ENCODE measurements at places on chromosomes 5 and 9. TPM values are rescaled to one million over a fixed set of nuclear protein-coding genes. Genes with fewer than 3 reads are reported as not detected.

Gene TRPM3
- under 0.01 TPM for total RNA-seq

Gene ZNF483
- 3.1 TPM for total RNA-seq

GRCh38 chr5:139808481-139809330, 13.1 kb downstream of the PSD2 start:
- DNase-seq = peak; percentile 59

- no peak for DNase-seq
Measured at GRCh38 chr9:87991151-87991870, 17.0 kb upstream of the CDK20 start.

- no peak for DNase-seq
Measured at GRCh38 chr9:36140086-36141084, 3.9 kb downstream of the GLIPR2 start.

- DNase-seq = no peak
Measured at GRCh38 chr5:132270335-132270665, 12.8 kb downstream of the PDLIM4 start.

Gene FOXD4L5
- total RNA-seq = not detected

- DNase-seq = no peak
Measured at GRCh38 chr9:35705836-35706430, 16.2 kb upstream of the TPM2 start.

- no peak for DNase-seq
Measured at GRCh38 chr5:148860599-148860998, 34.2 kb downstream of the ADRB2 start.

- no peak for DNase-seq
Measured at GRCh38 chr5:72221099-72221498, 98.9 kb downstream of the MRPS27 start.

- DNase-seq = no peak
Measured at GRCh38 chr5:148910216-148910615, 83.8 kb downstream of the ADRB2 start.

DNA sequence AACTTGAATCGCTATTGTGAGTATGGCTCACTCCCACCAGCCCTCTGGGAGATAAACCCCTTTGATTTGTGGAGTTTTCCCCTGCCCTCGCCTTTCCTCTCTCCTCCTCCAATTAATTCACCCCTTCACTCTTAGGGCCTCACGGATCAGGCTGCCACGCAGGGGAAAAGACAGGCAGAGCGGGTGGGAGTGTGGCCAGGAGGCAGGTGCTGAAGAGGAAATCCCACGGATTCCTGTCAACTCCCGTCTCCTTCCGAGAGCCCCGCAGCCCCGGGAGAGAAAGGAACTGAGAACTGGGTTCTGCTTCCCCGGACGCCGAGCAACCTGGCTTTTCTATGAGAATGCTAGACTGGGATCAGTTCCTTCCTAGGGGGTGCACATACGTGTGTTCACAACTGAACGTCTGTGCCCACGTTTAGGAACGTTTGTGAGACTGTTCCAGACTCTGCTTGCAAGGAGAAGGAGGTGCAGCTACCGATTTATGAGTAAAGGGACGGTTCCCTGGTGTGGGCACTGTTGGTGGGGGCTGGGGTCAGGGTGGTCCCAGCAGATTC, 314.5 kb upstream of the TLE4 start:
- DNase-seq = no peak

- peak; percentile 59 for DNase-seq
Measured at GRCh38 chr9:69121155-69122081, 52.7 kb upstream of the TJP2 start.

Gene CKMT2
- not detected for total RNA-seq

DNA sequence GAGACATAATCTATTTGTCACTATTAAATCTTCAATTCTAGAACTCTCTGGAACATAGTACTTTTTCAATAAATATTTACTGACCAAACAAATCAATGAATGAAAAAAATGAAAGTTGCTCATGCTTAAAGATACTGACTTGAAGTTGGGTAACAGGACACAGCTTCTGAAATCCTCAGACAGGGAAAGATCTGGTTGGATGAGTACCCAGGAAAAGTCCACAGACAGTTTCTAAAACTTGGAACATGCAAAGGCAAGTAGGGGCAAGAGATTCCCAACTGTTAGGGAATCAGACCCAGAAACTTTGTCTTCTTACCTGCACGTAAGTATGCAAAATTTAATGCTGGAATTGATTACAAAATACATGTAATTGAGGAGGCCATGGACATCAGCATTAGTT, 366.2 kb downstream of the ACTL7B start:
- no peak for DNase-seq

DNA sequence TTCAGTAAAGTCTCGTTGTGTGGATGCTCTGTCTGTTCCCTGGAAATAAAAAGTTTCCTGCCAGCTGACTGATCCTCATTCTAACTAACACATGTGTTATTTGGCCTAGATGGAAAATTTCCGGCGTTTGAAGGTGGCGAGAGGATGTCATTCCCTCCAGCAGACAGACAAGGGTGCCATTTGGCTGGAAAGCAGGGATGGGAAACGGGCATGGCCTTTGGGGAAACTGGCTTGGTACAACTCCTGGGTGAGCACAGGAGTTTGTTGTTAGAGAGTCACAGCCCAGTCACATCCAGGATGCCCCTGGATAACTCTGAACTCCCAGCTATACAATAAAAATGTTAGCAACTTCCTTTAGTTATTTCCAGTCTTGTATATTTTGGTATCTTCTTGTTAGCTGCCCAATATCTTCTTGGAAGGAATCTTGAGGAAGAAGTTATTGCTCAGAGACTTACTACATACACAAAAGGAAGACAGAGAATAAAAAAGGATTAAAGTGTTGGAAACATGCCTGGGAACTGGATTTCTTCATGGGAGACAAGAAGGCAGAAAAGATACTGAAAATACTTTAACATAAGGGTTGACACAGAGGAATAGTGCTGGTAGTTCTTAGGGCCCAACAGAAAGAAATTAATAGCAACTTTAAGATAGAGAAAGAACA, 41.9 kb downstream of the TEK start:
- no peak for DNase-seq

GRCh38 chr5:115844321-115844817, 2.6 kb downstream of the AP3S1 start:
- DNase-seq = no peak

Gene MSANTD3
- 150 TPM for total RNA-seq

DNA sequence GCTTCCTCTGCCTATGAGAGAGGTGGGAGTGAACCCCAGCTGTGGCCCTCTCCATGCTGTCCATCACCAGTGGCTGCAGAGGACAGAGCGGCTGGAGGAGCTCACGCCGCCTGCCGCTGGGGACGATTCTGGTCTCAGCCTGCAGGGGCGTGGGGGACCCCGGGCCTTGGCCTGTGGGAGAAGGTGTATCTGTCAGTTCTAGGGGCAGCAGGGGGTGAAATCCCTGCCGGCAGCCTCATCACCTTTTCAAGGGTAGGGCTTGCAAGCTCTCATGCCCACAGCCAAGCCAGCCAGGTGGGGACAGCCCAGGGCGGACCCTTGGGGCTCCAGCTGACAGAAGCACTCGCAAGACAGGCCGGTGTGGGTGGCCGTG, 80.2 kb downstream of the TSPAN17 start:
- no peak for DNase-seq

GRCh38 chr9:19699756-19700155, 89.1 kb downstream of the SLC24A2 start:
- DNase-seq = no peak

- no peak for DNase-seq
Measured at GRCh38 chr5:72460413-72460812, 46.8 kb downstream of the ZNF366 start.

GRCh38 chr5:172319708-172320441, 36.3 kb upstream of the UBTD2 start:
- DNase-seq = peak; percentile 16

DNA sequence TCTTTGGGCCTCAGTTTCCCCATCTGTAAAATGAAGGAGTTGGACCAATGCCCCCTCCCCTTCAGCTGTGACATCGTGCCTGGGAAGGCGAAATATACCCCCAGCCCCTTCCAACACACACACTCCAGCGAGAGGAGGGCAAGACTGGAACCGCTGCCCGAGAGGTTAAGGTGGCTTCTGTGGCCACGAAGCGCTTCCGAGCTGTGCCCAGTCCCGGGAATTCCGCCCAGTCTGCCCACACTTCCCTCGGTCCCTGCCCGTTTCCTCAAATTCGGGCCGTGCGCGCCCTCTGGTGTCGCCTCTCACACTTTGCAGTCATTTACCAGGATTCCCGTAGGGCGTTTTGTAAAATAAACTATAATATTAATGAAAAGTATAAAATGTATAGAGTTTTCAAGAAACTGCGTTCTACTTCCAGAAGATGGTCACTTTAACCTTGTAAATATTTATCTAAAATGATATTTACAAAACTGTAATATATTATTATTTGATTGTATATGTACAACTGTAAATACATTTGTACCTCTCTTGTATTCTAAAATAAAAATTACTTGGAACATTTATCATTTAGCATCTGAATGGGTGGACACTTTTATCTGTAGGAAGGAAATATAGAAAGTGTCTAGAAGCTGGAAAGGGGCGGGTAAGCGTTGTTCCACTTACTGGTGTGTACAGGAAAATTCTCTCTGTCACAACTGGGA, 11.0 kb upstream of the EXOSC2 start:
- DNase-seq = peak; percentile 92

GRCh38 chr5:59579101-59579823, 314.3 kb downstream of the PDE4D start:
- DNase-seq = no peak

Gene NRG2
- total RNA-seq = 0.17 TPM

DNA sequence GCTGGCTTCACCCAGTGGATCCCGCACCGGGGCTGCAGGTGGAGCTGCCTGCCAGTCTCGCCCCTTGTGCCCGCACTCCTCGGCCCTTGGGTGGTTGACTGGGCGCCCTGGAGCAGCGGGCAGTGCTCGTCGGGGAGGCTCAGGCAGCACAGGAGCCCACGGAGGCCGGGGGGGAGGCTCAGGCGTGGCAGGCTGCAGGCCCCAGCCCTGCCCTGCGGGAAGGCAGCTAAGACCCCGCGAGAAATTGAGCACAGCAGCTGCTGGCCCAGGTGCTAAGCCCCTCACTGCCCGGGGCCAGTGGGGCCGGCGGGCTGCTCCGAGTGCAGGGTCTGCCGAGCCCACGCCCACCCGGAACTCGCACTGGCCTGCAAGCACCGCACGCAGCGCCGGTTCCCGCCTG, 3.7 kb upstream of the ADAMTS6 start:
- no peak for DNase-seq

DNA sequence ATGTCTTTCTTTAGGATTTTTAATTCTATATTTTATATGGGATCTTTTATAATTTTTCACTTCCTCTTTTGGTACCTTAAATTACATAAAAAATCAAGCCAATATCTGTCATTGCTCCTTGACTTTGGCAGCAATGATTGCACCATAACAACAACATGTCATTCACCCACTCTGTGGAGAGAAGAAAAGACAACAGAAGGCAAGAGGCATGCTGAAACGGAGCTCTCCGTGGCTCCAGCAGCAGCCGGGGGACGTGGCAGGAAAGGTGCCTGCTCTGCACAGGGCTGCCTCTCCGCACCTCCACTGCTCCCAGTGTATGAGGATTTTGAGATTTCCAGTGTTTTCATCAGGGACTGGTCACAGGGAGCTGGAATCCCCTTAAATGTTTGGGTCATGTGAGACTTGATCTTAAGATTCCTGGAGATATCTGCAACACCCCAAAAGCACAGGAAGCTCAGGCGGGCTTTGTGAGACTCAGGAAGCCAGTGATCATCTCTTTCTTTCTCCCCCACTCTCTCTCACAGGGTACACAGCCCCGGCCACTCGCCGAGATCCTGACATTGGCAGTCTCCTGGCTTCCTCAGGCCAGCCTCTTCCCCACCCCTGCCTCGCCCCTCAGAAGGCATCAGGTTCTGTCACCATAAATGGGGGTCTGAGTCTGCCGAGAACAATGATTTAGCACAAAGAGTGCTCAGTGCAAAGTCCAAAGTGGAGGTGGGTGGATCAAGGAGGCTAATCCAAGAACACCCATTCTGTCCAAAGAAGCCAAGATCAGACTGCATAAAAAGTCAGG, 74.6 kb downstream of the ACTL7B start:
- no peak for DNase-seq

DNA sequence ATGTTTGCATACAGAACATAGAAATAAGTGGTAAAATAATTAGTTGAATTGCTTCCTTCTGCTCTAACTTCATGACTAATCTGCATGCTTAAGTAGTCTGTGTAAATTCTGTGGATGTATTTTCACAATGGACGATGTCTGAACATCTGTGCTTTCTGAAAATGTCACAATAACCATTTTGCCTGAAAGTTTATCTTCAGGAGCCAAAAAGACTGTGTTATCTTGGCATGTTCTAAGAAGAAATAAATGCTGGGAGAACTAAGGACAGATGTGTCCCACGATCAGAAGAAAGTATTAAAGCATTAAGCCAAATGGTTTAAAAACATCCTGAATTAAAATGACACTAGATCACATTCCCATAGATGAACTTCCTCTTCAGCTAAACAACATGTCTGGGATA, 397.6 kb downstream of the SPOCK1 start:
- no peak for DNase-seq

- DNase-seq = no peak
Measured at GRCh38 chr5:52443187-52443586, 344.5 kb upstream of the ITGA1 start.

Gene PIP5K1B
- 0.09 TPM for total RNA-seq

Gene FOXD1
- 62.3 TPM for total RNA-seq

- DNase-seq = no peak
Measured at GRCh38 chr5:79464695-79465332, 49.1 kb downstream of the HOMER1 start.

GRCh38 chr9:38066914-38067858, 1.8 kb downstream of the SHB start:
- peak; percentile 46 for DNase-seq

GRCh38 chr9:34206561-34206960, 27.7 kb downstream of the UBAP1 start:
- DNase-seq = no peak

Measured in Daoy (cell line).